ENCODE measurements at places on chromosomes 11 and 22.
A peak's percentile ranks its signal among the peaks of the same experiment; 100 is the strongest.

- no peak for DNase-seq
These were observed 48.5 kb downstream of the BDNF start for GRCh38 chr11:27651711-27652110.

GRCh38 chr22:38348751-38349496, 31.7 kb upstream of the CSNK1E start:
- no peak for DNase-seq

DNA sequence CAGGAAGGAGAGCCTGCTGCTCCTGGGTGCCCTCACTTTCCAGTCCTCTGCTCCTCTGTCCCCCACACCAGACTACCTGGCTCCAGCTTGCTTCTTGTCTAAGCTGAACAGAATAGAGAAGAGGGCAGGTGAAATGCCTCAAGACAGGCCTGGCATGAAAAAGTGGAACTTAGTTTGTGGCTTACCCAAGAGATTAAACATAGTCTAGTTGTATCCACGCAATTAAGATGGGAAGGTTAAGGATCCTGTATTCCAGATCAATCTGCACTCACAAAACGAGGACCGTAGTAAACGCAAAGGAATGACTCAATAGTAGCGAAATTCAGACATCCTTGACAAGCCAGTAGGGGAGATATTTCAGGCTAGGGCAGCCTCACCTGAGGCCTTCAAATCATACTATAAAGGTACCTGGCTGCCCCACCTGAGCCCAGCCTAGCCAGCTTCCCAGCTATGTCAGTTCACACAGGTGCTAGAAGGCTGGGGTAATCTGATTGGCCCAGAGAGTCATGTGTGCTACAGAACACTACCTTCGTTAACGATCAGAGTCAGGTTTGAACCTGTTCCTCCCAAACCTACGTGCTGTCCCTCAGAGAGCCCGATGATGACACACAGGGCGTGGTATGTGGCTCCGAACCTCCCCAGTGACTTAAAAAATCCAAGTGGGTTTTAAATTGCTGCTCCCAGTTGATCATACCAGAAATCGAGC, 46.5 kb downstream of the AHNAK start:
- DNase-seq: no peak

- DNase-seq: peak; percentile 52
These were observed at the start of gene BATF2 for GRCh38 chr11:64996710-64997380. BATF2 (minus strand) TSS chr11:64996971; CDS start chr11:64996914, 57 bp downstream.

- DNase-seq: no peak
These were observed 17.7 kb upstream of the FNBP4 start for GRCh38 chr11:47784785-47785381.

DNA sequence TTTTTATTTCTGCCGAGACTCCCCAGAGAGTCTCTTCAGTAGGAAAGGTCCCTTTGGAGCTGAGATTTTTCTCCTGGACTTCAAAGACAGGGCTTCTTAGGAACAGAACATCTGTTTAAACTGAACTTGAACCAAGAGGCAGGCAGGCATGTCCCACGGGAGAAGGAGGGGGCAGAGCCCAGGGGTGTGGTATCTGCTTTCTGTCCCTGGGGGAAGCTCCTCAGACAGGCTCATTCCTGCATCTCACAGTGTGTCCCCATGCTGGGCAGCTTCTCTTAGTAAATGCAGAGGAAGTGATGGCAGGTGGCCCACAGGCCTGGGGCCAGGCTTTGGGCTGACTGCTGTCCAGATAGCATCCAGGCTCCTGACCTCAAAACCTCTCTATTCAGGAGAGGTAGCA, 47.3 kb downstream of the TSPAN18 start:
- DNase-seq: peak; percentile 37

DNA sequence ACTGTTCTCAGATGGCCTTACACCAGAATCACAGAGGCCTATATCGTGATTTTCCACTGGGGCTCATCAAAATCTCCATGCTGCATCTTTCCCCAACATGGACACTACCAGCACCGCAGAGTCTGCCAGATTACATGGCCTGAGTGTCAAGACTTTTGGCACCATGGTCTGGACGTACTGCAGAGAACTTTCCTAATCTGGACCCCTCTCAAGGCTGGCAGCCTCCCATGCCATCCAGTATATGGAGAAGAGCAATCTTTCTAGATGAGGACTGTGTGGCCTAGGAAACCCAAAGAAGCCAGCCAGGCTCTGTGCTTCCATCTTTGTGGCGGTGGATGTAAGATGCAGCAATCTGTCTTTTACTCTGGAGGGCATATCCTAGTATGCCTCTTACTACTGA, 139.2 kb downstream of the ADAMTS15 start:
- DNase-seq: no peak

- no peak for DNase-seq
These were observed 23.9 kb downstream of the STIM1 start for GRCh38 chr11:3879216-3879966.

DNA sequence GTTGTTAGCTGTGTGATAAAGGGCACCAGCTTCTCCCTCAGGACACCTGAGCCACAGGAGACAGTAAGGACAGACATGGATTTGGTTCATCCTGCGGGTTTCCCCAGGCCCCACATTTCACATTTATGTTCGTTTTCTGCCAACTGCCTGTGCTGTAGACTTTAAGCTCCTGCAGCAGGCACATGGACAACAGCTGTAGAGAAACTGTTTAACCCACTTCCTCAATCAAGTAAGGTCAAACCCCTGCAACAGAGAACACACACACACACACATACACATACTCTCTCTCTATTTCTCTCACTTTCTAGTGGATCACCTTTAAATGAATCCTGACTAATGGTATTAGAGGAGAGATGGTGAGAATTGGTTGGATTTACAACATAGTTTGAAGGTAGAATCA, 90.7 kb downstream of the C11orf87 start:
- DNase-seq: no peak

DNA sequence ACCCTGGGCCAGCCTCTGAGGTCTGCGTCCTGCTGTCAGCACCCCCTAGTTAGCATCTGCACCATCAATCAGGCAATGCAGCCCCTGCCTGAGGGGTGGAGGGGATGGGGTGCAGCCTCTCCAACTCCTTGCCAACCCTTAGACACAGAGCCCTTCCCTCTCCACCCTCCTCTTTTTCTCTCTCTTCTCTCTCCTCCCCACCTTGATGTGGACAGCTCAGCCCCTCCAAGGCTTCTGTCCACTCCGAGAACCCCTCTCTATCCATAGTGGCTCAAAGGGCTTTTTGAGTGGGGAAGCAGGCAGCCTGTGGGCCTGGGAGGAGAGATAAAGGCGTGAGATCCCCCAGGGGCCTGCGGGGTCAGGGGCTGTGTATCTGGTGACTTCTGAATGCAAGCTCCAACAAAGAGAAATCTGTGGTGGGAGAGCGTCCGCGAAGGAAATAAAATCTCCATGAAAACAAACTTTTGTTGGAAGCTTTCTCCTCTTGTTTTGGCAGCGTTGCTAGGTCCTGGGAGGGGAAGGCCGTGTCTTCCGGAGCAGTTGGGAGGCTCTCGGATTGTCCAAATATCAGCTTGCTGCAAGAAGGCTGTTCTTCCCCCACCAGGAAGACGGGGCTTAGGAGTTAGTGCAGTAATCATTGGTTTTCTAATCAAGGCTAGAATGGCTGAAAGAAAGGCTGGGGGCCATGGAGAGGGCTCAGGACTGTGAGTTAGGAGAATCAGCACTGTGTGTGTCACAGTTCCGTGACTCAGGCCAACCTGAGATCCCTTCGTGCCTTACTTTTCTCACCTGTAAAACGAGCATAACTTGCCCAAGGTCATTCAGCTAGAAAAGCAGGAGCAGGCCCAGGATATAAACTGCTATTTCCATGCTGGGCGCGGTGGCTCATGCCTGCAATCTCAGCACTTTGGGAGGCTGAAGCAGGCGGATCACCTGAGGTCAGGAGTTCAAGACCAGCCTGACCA, 50.3 kb downstream of the PKNOX2 start:
- peak; percentile 70 for DNase-seq

GRCh38 chr11:87859636-87860035, 315.6 kb downstream of the RAB38 start:
- no peak for DNase-seq

- no peak for DNase-seq
These were observed 68.6 kb downstream of the PHF21B start for GRCh38 chr22:44941207-44941606.

- DNase-seq: no peak
These were observed 18.9 kb downstream of the UQCR10 start for GRCh38 chr22:29786031-29786430.

DNA sequence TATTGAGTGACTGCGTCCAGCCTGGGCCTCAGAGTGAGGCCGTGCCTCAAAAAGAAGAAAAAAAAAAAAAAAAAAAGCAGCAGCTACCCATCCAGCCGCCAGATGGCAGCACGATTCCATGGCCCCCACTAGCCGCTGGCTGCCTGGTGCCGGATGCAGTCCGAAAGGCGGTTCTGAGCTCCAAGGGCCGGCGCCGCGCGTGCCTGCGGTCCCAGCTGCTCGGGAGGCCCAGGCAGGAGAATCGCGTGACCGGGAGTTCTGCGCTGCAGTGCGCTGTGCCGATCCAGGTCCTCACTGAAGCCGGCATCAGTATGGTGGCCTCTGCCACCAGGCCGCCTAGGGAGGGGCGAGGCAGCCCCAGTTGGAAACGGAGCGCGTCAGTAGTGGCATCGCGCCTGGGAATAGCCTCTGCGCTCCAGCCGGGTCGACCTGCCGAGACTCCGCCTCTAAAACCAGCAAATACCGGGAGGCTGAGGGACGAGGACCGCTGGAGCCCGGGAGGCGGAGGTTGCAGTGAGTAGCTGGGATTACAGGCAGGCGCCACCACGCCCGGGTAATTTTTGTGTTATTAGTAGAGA, 19.3 kb downstream of the SCARF2 start:
- DNase-seq: peak; percentile 84

- no peak for DNase-seq
These were observed 29.3 kb upstream of the NFAM1 start for GRCh38 chr22:42461511-42461910.

DNA sequence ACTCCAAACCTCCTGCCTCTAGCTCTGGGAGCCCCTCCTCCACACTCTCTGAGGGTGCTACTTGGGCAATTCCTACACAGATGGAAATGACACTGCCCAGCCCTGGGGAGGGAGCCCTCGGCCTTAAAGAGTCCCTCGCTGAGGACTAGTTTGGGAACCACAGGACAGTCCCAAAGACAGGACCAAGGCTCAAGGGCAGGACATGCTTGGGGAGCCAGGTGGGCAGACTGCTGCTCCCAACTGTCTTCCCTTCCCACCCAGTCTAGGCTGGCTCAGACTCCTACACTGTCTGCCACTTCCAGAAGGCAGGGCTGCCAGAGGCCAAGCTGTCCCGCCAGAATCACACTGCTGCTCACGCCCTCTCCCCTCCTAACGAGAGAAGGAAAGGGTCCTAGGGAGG, 9.8 kb downstream of the ARRB1 start:
- DNase-seq: no peak

DNA sequence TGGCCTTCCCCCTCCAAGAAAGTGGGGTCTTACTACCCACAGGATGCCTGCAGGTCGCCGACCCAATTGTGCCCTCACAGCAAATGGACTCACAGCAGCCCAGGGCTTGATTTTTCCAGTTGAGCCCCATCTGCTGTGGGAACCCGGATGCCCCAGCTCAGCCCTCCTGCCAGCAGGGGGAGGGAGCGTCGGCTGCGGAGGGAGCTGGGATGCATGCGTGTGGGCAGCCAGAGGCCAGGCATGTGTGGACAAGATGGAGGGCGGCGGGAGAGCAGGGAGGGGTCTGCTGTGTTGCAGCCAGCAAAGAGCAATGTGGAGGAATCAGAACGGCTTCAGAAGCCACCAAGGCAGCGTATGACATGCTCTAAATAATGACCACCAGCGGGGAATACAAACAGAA, 41.0 kb upstream of the EIF3D start:
- DNase-seq: peak; percentile 30

- DNase-seq: no peak
These were observed 294.2 kb downstream of the NELL1 start for GRCh38 chr11:20963596-20963995.

- no peak for DNase-seq
These were observed 1.3 kb upstream of the DKK3 start for GRCh38 chr11:12009617-12010321.

GRCh38 chr22:44848791-44849420, 96.5 kb downstream of the ARHGAP8 start:
- DNase-seq: no peak

- no peak for DNase-seq
These were observed 241.2 kb upstream of the NARS2 start for GRCh38 chr11:78815831-78816230.

- DNase-seq: peak; percentile 35
These were observed 12.7 kb downstream of the RPL3 start for GRCh38 chr22:39306456-39307361.

DNA sequence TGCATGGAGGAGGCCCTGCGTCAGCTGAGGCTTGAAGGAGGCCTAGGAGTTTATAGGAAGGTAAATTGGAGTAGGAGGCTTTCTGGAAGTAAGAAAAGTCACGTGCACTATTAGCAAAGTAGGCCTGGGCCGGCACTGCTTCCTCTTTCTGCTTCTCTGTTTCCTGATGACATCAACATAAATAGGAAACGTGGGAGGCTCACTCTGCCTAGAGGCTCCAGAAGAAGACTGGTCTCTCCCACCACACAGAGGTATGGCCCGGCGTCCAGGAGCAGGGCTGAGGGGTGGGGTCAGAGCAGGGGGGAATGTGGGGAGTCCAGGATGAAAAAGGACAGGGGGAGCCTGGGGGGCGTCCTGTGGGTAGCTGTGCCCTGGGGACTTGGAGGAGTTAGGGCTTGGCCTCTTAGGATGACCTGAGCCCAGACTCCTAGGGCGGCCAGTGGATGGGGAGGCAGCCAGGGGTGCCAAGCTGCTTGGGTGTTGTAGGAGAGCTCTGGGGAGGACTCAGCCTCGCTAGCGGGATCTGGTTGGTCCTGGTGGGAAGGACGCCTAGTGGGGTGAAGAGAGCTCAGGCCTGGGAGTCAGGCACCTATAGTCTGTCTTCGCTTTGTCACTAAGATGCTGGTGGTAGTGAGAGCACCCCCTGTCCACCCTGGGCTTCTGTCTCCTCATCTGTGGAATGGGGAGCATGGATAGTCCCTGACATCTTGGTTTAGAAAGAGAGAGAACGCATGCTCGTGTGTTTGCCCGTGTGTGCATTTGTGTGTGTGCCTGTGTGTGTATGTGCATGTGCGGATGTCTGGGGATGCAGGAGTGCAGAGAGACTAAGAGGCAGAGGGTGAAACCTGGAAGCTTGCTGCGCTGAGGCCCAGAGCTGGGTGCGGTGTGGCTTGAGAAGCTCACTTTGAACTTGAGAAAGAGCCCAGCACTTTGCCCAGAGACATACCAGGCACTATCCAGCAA, at the start of gene CSF2RB:
CSF2RB (plus strand) TSS at position 202 of the 963 bp plus-strand sequence. CDS start 8,580 bp downstream, outside the sequence.
- DNase-seq: no peak

GRCh38 chr11:104663190-104664140, 234.8 kb downstream of the CASP12 start:
- no peak for DNase-seq

DNA sequence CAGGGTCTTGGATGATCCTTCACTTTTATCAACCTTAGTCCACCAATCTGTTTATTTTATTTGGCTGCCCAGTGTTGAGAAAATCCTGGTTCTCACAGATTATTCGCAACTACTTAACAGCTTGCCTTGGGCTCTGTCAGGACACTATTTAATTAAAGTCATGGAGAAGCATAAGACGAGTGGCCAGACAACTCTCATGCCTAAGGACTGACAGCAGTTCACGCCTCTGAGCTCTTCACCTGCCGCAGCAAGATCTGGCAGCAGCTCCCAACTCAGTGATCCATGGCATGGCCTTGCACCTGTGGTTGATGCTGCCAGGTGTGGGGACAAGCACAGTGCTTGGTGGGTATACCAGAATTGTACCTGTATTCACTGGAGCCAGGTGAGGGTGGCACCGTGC, 37.8 kb downstream of the HIRA start:
- no peak for DNase-seq

GRCh38 chr11:15584158-15584557, 469.4 kb downstream of the INSC start:
- no peak for DNase-seq

Data from dermis microvascular lymphatic vessel endothelial cell (primary cell).